Tibial nerve (tissue), 4 donors: ENCODE measurements at places on chromosomes 7 and 10.
A peak's percentile ranks its signal among the peaks of the same experiment; 100 is the strongest.

GRCh38 chr7:20012100-20012499 lies 205.1 kb downstream of the MACC1 start:
- no peak for DNase-seq

- DNase-seq, result no peak
Observed at GRCh38 chr10:116112232-116113231, 160.5 kb downstream of the GFRA1 start.

DNA sequence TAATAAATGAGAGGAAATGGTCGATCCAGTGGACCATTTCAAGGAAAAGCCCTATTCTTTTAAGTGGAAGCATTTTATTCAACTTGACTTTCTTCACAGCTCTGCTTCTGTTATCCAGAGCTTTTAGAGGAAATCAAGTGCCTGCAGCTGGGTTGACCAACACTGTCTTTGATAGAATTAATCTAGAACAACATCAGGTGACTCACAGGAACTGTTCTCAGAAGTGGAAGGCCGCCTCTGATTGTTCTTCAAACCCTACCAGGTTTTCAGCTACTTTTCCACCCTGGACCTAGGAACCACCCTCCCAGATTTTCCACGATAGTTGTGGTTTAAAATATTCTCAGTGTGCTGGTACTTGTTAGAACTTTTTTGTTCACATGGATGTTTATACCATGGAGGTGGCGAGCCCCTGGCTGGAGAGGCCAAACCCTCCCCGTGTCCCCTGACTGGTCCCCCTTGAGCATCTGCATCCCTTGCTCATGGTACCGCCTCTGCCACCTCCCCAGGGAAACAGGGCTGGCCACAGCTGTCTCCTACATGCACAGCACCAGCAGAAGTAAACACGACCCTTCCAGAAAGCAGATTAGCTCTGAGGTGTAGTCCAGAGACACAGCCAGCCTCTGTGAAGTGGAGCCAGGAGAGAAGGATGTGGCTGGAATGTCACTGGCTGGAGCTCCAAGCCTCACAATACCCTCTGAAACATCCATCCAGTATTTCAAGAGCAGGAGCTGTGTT lies 293.3 kb downstream of the USP6NL start:
- no peak for DNase-seq

DNA sequence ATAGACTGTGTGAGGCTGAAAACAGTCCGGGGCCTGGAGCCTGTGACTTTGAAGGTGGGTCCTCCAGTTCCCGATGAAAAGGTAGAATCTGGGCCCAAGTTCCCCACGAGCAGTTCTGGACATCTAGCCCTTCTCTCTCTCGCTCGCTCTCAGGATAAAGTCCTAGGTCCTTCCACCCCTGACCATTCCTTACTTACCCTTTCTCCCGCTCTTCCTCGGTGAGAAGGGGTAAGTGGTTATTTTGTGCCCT lies 713 bp downstream of the IMMP2L start:
- peak; percentile 10 for DNase-seq

DNA sequence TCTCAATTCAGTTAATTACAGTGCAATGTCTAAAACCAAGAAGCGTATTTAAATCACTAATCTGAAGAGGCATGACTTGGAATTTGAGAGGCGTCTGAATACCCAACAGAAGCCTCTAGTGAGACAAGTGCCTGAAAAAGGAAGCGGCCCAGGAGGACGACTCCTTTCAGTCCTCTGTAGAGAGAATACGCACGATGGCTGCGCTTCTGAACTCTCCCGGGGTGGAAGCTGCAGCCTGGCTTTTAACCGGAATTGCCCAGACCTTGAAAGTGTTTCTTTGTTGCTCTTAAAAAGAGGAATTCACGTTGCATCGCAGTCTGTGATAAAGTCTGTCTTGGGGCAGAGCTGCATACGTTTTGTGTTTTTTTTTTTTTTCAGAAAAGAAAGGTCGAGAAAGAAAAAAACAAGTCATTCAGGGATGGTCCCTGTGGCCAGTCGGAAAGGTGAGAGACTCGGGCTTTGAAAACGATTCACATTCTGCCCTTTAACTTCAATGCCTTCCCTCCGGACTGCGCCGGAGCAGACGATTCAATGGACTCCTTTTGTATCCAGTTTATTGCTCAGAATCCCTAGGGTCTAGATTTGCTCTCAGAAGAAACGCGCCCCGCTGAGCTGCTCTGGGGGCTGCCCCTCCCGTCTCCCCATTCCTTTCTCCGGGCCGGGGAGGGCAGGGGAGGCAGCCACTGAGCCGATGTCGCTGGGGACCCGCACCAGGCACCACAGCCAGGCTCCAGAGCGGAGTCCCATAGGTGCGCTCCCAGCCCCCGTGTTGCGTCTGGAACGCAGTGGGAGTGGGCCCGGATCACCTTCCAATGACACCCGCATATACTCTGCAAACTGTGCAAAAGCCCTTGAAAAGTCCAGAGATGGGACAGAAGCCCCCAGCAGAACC lies 994 bp upstream of the PTF1A start:
- no peak for DNase-seq

DNA sequence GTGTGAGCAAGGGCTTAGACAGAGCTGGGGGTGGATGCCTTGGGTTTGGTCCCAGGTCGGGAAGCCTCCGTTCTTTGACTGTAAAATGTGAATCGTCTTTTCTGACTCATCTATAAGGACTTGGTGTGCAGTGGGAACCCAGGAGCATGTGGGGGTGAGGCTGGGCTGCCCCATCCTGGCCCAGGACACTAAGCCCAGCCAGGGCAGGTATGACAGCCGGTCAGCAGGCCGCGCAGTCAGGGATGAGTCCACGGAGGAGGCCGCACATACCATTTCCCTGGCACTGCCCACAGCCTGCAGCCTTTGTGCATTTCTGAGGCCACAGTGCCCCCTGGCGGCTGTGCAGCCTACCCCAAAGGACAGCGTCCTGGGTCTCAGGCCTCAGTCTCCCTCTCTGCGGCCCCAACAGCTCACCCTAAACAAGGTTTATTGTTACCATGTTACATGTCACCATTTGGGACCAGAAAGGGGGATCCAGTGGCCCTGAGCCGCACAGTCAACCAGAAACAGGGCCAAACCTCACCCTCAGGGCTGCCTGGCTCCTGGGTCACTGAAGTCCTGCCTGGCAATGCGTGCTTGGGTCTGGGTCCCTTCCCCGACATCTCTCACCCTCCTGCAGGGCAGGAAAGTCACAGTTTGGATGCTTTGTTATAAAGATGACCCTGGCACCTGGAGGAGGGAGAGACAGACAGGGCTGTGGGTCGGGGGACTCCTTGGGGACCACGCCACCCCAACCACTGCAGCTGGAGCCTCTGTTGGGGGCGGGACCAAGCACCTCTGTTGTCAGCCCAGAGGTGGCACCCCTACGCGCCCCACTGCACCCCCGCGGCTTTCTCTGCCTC lies 14.4 kb upstream of the SH2B2 start:
- peak; percentile 84 for DNase-seq

- DNase-seq, result no peak
Observed at GRCh38 chr7:69826283-69826682, 228.0 kb downstream of the AUTS2 start.

- DNase-seq, result no peak
Observed at GRCh38 chr7:604884-605531, 85.4 kb upstream of the PDGFA start.

- no peak for DNase-seq
Observed at GRCh38 chr10:115950320-115950719, 322.7 kb downstream of the GFRA1 start.

- DNase-seq, result no peak
Observed at GRCh38 chr10:7481368-7481765, 70.5 kb upstream of the SFMBT2 start.

GRCh38 chr10:59102394-59102793 lies 74.0 kb upstream of the PHYHIPL start:
- no peak for DNase-seq

- DNase-seq, result no peak
Observed at GRCh38 chr7:117780832-117781231, 92.4 kb downstream of the CTTNBP2 start.

DNA sequence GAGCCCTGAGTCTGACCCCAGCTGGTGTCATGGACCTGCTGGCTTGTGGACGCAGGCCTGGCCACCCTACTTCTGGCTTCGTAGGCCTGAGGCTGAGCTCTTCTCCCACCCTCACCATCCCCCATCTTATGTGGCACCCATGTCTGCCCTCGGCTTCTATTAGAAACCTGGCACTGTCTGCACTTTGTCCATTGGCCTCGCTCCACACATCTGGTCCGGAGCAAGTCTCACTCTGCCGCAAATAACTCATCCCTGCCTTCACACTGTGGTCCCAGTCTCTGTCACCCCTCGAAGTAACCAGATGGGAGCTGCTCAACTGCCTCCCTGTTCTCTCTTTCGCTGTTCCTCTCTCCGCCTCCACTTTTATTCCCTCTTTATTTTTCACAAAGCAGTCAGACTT lies 78.6 kb downstream of the TRRAP start:
- no peak for DNase-seq

- DNase-seq, result no peak
Observed at GRCh38 chr10:126375299-126375698, 13.0 kb downstream of the ADAM12 start.

GRCh38 chr7:69814421-69814962 lies 216.2 kb downstream of the AUTS2 start:
- DNase-seq, result no peak

DNA sequence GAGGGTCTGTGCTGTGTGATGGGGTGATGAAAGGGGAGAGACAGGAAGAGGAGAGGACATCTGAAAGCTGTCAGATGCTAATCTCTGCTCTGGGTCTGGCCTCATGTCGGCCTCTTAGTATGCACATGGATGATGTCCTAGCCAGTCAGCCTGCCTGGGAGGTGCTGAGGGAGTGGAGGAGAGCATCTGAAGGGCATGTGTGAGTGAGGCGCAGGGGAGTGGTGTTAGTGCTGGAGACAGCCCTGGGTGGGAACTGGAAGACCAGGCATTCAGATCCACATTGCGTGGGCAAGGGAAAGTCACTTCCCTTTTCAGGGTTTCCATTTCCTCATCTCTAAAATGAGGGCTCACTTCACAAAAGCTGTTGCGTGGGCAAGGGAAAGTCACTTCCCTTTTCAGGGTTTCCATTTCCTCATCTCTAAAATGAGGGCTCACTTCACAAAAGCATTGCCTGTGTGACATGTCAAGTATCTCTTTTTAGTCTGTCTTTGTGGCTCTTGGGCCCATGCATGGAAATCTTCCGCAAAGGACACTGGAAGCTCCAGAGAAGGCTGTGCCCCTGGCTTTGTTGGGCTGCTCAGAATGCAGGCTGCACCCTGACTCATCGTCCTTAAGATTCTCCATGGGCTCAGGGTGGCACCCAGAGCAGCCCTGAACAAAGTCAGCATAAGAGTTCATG lies 10.0 kb downstream of the SFTPD start:
- DNase-seq, result no peak

- DNase-seq, result no peak
Observed at GRCh38 chr7:46448478-46448877, 527.4 kb upstream of the IGFBP3 start.

- no peak for DNase-seq
Observed at GRCh38 chr7:75715864-75716263, 22.9 kb downstream of the HIP1 start.

GRCh38 chr7:68562323-68562899 lies 1035.9 kb upstream of the AUTS2 start:
- DNase-seq, result no peak

- no peak for DNase-seq
Observed at GRCh38 chr10:101291331-101292193, 62.3 kb upstream of the LBX1 start.

DNA sequence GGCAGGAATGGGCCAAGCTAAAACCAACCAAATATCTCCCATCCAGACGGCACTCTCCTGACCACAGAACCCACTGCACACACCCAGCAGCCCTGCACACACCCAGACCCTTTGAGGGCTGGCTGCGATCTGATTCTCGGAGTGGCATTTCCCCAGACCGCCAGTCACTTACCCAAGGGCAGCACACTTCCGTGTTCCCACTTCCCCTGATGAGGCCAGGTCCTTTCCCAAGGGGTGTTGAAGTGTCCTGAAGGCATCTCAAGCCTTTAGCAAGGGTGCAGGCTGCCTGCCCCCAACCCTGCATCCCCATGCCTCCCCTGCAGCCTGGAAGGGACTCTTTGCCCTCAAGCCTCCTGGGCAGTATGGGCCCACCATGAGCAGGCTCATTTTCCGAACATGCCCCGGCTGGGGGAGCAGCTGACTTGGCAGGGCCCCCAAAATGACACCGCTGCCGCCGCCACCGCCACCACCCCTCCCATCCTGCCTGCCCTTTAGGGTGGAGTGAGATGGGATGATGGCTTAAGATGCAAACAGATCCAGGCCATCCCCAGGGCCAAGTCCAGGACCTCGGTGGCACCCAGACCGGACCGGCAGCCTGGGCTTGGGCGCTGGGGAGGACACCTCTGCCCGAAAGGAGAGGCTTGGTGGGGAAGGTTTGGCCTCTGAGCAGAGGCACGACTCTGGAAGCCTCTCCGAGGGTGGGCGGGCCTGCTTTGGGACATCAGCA lies 159.8 kb downstream of the NRF1 start:
- DNase-seq, result no peak
